ENCODE measurements at places on chromosomes 16 and 17.

DNA sequence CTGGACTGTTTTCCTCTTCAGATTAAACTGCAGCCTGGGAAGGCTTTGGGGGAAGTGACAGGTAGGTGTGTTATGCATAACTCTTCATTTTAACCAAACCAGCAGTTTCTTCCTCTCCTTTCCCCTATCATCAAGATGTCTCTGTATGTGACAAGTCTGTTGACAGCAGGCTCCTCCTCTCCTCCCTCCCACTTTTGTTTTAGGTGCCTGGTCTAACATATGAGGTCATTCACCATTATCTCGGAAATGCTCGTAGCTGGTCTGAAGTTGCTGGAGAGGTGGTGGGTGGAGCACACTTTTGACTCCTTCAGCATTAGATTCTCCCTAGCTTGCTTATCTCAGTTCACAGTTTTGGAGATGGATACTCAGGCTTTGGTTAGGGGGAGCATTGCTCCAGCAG lies 571.0 kb upstream of the EEF2KMT start:
- no peak for DNase-seq

GRCh38 chr16:13238182-13238581 lies 336.8 kb downstream of the SHISA9 start:
- DNase-seq: no peak

- no peak for DNase-seq
Observed at GRCh38 chr17:69637446-69638156, 223.1 kb downstream of the MAP2K6 start.

- peak; percentile 53 for DNase-seq
Observed at GRCh38 chr17:50213026-50214022, 11.9 kb upstream of the COL1A1 start.

DNA sequence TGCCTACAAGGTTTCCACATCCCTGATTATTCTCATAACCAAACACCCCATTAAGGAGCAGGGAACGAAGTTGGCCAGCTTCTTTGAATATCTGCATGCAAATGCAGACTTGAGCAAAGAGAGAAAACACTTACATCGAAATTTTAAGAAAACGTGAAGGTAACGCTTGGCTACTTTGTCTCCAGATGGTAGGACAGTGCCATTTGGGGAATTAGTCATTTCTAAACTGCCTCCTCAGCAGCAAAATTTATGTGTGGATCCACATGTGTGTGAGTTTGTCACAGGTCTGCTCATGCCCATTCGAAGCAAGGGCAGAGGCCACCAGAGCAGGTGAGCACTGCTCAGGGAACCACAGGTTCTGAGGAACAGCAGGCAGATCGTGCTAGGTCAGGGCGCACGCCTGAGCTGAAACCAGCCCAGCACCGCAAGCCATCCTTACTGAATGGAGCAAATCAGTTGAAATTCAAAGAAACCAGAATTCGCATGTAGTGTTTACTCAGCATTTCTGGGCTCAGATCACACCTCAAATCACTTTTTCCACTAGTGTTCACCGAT lies 80.1 kb downstream of the SOCS1 start:
- DNase-seq: no peak

- no peak for DNase-seq
Observed at GRCh38 chr17:62963296-62963695, 2.7 kb upstream of the TANC2 start.

- DNase-seq: no peak
Observed at GRCh38 chr17:70365091-70365583, 195.8 kb downstream of the KCNJ2 start.

DNA sequence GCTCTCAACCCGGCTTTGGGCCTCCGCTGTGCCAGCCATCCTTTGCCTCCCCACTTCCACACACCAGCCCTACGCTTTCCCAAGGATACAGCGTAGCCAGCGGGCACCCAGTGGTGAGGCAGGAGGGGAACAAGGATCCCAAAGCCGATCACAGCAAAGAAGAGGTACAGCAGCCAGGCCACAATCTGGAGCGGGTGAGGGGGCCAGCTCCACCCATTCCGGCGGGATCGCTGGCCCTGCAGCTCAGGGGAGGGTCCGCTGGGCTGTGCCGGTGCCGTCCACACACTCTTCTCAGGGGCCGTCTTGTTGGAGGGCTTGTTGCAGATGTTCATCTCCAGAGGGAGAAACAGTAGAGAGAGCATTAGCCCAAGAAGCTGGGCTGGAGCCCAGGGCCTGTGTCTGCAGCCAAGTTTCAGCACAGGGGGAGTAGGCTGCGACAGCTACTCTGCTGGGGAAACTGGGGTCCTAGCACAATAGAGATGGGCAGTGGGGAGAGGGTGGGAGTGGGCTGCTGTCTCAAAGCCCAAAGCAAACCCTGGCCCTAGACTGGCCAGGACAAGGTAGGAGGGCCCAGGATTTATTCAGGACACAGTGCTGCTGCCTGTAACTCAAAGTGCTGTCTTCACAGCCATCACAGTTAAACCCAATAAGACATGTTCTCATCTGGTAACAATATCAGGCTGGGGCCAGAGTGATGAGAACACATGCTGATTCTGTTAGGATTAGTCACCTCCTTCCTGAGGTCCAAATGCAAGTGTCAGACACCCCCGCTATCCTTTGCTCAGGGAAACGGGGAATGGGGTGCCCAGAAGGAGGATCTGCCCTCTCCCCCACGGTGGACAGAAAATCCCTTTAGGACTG lies 9.9 kb downstream of the ZDHHC1 start:
- no peak for DNase-seq

- no peak for DNase-seq
Observed at GRCh38 chr16:56744996-56745640, 15.2 kb downstream of the NUP93 start.

DNA sequence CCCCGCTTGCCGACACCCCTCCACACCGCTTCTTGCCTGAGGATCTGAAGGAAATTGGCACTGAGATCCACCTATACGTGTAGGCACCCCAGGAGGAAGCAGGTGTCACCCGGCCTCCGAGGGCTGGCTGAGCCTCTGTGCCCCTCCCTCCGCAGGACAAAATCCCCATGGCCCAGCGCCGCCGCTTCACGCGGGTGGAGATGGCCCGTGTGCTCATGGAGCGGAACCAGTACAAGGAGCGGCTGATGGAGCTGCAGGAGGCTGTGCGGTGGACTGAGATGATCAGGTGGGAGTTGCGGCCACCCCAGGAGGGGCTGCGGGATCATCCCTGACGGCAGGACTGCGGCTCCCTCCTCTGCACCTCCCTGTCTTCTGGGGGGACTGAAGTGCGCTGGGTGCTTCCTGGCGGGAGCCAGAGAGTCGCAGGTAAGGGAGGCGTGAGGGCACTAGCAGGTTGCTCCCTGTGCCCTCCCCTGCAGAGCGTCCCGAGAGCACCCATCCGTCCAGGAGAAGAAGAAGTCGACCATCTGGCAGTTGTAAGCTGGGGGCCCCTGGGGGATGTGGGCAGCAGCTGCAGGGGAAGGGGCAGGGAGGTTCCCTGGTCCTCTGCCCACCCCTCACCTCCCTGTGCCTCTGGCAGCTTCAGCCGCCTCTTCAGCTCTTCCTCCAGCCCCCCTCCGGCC lies 9.0 kb downstream of the NME3 start:
- DNase-seq: no peak

- DNase-seq: peak; percentile 31
Observed at GRCh38 chr16:24838554-24839266, 7.1 kb upstream of the SLC5A11 start.

DNA sequence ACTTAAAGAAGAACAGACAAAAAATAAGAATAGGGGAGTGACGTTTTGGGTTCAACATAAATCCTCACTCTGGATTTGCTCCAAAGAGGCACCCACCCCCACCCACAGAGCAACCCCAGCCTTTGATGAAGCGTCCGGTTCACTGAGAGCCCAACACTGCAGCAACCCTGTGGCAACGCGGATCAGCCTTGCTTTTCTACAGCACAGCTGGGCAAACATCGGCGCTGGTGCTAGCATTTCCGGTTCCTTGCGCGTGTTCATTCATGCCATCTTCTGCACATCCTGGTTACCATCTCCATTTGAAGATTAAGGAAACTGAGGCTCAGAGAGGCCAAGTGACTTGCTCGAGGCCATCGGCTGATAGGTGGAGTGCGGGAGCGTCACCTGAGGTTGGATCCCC lies 8.7 kb upstream of the GINS2 start:
- DNase-seq: peak; percentile 61

GRCh38 chr17:9242497-9242881 lies 221.2 kb downstream of the NTN1 start:
- DNase-seq: no peak

GRCh38 chr17:47807421-47807820 lies 14.2 kb downstream of the OSBPL7 start:
- DNase-seq: no peak

- DNase-seq: peak; percentile 22
Observed at GRCh38 chr16:27892879-27893278, 170.6 kb downstream of the GSG1L start.

- DNase-seq: no peak
Observed at GRCh38 chr17:79542718-79543117, 68.1 kb downstream of the RBFOX3 start.

DNA sequence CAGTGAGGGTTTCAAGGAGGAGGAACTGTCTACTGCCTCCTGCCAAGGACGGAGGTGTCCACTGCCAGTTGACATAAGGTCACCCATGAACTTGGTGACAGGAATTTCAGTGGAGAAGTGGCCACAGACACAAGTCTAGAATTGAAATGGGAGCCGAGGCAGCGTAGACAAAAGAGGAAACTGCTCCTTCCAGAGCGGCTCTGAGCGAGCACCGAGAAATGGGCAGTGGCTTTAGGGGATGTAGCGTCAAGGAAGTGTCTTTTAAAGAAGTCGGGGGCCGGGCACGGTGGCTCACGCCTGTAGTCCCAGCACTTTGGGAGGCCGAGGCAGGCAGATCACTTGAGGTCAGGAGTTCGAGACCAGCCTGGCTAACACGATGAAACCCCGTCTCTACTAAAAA lies 3.1 kb upstream of the SERPINF1 start:
- DNase-seq: no peak

DNA sequence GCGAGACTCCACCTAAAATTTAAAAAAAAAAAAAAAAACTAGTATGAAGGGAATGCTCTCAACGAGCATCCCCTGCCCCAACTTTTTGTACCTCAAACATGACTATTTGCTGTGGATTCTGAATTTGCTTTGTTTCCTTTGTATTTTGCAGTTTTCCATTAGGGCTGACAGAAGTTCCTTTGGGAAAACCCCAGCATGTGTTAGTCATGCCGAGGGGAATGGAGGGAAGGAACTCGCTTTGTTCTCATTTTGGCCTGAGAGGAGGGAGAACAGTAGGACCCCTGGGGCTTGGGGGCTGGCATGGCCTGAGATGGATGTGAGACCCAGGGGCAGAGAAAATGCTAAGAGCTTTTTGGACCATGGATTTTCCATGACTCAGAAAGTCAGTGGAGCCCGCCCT lies 20.5 kb downstream of the KRT9 start:
- no peak for DNase-seq

GRCh38 chr17:48219617-48220016 lies 112.1 kb downstream of the SNX11 start:
- DNase-seq: peak; percentile 66

DNA sequence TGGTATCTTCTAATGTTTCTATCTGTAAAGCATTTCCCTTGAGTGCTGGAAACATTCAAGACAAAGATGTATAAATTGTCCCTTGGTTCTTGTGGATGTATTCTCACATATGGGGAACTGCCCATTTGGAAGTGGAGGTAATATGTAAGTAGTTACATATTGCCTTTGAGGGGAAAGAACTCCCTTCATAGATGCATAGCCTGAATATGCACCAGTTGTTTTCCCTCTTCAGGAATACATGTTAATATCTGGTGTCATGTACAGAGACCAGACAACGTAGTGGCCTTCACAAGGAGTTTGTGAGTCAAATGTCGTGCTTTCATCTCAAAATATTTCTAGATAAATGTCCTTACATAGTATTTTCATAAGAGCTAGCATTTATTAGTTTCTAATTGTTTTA lies 213.5 kb downstream of the BCAS3 start:
- DNase-seq: no peak

DNA sequence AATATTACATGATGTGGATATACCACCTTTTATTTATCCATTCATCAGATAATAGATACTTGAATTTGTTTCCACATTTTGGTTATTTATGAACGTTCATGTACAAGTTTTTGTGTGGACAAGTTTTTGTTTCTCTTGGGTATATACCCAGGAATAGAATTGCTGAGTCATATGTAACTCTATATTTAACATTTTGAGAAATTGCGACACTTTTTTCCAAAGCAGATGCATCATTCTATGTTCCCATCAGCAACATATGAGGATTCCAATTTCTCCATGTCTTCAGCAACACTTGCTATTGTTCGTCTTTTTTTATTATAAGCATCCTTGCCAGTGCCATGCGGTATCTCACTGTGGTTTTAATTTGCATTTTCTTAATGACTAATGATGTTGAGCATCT lies 93.9 kb downstream of the GSG1L start:
- no peak for DNase-seq

GRCh38 chr17:47243737-47244598 lies 9.7 kb upstream of the ITGB3 start:
- no peak for DNase-seq

- no peak for DNase-seq
Observed at GRCh38 chr17:27224526-27225315, 69.2 kb upstream of the WSB1 start.

DNA sequence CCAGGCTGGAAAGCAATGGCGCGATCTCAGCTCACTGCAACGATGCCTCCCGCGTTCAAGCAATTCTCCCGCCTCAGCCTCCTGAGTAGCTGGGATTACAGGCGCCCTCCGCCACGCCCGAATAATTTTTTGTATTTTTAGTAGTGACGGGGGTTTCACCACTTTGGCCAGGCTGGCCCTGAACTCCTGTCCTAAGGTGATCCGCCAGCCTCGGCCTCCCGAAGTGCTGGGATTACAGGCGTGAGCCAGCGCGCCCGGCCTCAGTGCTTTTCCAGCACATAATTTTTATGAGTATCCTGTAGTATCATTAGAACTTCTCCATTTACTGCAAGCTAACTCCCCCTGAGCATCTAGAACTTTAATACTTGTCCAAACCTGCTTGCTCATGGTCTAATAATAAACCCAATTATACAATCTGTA lies 1.8 kb downstream of the UBE2G1 start:
- no peak for DNase-seq

DNA sequence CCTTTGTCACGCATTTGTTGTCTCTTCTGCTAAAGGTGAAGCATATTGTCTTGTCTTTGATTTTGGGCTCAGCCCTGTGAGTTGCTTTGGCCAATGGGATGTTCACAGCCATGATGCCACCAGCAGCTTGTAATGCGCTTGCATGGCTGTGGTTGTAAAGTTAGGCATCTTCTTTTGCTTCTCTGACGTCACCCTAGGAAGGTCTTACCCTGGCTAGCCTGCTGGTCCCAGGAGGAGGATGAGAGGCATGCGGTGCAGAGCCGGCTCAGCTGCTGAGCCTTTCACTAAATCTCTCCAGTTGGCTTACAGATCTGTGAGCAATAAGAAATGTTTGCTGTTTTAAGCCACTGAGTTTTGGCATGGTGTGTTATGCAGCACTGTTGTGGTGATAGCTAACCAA lies 40.8 kb downstream of the IRX6 start:
- no peak for DNase-seq

- DNase-seq: no peak
Observed at GRCh38 chr16:56909527-56909979, 22.4 kb upstream of the HERPUD1 start.

DNA sequence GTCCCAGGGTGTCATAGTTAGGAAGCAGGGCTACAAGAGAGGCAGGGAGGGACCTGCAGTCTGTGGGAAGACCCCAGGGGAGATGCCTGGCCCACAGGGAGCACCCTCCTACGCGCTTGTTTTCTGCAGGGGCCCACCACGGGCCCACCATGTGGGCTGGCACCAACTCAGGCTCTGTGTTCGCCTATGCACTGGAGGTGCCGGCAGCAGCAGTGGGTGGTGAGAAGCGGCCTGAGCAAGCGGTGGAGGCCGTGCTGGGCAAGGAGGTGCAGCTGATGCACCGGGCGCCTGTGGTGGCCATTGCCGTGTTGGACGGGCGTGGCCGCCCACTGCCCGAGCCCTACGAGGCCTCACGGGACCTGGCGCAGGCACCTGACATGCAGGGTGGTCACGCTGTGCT lies 15.0 kb downstream of the LLGL1 start:
- no peak for DNase-seq

Data from NCI-H69 (cell line).